ENCODE measurements at places on chromosomes 13 and 19. TPM values are rescaled to one million over a fixed set of nuclear protein-coding genes. Genes with fewer than 3 reads are reported as not detected.

Gene ZNF208
- total RNA-seq: 0.13 TPM

Gene KLF2
- total RNA-seq: 9.5 TPM

GRCh38 chr13:32504263-32504662, 34.3 kb downstream of the N4BP2L2 start:
- no peak overlapping the region for H3K27ac ChIP-seq
- H3K27me3 ChIP-seq: no peaks in the 10 kb centered on the region
- peaks cover 37% of the 10 kb centered on the region for H3K36me3 ChIP-seq
- no peaks in the 10 kb centered on the region for H3K4me1 ChIP-seq
- H3K4me3 ChIP-seq: no peak overlapping the region
- no peak for DNase-seq

DNA sequence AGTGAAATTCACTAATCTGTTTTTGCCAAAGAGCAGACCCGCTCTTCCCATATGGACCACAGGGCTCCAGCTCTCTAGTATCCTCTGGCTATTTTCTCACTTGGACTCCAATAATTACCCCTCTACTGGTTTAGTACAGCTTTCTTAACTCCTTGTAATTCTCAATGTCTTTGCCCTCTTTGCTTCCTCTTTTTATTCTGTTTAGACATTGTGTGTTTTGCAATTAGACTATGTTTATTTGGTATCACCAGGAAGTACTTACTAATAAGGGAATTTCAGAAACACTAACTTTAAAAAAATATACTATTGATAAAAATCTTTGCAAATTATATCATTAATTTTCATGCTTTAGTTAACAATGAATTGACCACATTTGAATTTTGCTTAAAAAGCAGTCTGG, 111.6 kb upstream of the OBI1 start:
- no peaks in the 10 kb centered on the region for H3K4me1 ChIP-seq
- no peak for DNase-seq
- H3K27me3 ChIP-seq: no peaks in the 10 kb centered on the region
- H3K4me3 ChIP-seq: no peak overlapping the region

DNA sequence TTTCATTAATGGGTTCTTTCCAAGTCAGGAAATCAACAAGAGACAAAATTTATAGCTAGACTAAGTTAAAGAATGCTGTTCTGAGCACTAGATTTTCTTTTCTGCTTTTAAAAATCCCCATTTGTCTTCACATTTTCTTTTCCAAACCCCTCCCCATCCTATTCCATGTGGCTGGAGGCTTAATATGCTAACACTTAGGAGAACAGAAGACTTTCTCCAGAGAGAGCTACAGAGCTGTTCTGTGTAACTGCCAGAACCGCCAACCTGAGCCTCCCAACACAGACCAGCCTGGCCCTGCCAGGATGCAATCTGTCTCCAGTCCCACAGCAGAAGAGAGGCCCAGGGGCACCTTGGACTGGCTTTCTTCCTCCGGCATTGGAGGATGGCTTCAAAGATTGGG, 264.1 kb downstream of the NDFIP2 start:
- no peak overlapping the region for H3K4me3 ChIP-seq
- no peaks in the 10 kb centered on the region for H3K27me3 ChIP-seq
- H3K4me1 ChIP-seq: peaks cover 26% of the 10 kb centered on the region
- H3K27ac ChIP-seq: no peak overlapping the region
- no peaks in the 10 kb centered on the region for H3K36me3 ChIP-seq
- DNase-seq: no peak

DNA sequence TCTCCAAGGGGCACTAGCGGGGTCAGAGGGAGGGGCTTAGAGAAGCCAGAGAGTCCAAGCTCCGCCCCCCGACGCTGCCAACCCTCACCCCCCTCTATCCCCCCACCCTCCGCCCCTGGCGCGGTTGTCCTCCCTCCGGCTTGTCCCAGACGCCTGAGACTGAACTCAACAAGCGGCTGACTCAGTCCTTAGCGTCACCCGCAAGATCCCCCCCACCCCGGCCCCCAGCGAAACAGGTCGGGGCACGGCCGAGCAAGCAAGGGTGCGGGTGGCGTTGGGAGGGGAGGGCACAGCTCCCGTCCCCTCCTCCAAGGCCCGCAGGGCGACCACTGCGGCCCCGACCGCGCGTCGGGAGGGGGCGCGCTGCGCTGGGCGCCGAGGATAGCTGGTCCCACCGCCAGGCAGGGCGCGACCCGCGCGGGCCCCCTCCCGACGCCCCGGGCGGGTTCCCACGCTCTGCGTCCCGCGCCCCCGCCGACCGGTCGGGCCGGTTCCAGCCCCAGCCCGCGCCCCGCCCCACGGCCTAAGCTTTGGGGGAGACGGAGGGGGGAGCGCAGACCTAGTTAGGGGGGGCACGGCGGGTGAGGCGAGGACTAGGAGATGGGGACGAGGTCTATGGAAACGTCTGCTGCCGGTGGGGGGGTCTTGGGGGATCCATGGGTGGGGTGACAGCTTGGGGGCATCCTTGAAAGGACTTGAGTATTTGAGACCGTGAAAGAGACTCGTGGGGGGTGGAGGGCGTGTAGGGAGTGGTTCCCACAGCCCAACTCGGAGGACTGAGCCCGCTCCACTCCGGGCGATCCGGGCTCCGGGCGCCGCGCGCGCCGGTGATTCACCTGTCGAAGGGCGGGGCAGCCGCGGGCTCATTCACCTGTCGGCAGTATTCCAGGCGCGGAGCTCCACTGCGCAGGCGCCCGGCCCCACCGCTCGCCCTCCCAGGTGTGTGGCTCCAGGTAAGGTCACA, 5.1 kb downstream of the NOTCH3 start:
- peak overlapping the region; percentile 90 for H3K27ac ChIP-seq
- peak overlapping the region; percentile 63 for H3K4me3 ChIP-seq
- peaks cover 6% of the 10 kb centered on the region for H3K36me3 ChIP-seq

DNA sequence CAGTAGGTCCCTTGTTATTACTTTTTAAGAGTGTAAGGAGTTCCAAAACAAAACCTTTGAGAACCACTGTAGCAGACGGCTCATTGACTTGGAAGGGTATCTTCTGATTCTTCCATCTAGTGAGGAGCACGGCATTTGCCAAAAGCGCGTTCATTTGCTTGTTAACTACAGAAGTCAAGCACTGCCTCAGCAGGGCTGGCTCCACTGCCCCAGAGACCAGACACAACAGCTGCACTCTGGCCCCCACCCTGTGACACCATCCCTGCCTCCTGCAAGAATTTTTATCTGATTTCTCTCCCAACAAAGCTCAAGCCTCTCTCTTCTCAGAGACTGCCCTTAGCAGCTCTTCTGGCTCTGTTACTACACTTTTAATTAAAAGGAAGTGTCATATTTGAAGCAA, 20.7 kb upstream of the XPO4 start:
- no peak overlapping the region for H3K27ac ChIP-seq
- H3K4me3 ChIP-seq: no peak overlapping the region
- no peaks in the 10 kb centered on the region for H3K27me3 ChIP-seq
- no peak for DNase-seq
